NCI-H345 (cell line): ENCODE measurements at places on chromosomes 1 and 21.

DNA sequence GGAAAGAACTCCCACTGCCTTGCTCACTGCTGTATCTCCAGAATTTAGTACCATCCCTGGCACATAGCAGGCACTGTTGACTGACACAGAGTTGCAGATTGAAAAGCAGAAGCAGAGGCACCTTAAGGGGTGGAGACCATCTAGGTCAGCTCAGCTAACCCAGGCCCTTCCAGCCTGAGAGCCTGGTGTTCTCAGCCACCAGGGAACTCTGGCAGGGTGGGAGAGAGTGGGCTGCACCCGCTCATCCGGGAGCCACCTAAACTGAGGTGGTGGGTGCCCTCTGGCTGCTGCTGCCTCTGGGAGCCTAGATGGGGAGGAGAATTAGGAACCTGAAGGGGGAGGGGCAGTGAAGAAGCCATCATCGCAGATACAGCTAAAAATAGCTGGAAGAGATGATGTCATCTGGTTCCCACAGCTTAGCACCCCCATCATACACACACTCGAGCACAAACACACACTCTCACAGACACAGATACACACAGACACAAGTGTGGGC lies 1.5 kb upstream of the TSPAN1 start:
- DNase-seq: peak; percentile 45

DNA sequence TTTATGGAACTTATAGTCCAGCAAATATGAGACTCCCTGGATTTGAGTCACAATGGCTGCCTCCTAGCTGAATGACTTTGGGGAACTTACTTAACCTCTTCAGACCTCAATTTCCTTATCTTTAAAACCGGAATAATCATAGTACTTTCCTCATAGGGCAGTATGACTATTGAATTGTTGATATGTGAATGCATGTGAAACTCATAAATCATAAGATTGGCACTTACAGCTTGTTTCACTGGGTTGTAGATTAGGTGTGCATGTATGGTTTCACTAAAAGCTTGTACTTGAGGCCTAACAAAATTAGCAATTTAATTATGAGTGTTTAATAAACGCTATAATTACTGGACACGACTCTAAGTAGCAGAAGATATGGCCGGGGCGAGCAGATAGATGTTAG lies 72.5 kb downstream of the ST6GALNAC5 start:
- DNase-seq: no peak

GRCh38 chr21:34046917-34047316 lies 26.5 kb upstream of the MRPS6 start:
- no peak for DNase-seq

DNA sequence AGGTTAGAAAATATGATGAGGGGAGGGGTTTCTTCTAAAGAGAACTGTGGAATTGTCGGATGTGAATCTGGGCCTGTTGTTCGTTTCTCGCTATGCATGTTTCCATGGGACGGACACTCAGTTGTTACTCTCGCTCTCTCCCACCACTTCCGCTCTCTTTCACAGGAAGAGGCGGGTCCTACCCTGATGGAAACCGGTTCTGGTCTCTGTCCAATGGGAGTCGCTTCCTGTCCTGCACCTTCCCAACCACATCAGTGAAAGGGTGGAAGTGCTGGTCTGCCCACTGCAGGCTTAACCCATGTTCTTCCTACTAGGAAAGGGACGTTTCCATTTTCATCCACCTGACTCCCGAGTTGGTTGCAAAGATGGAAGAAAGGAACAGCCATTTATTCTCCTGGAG lies 119.4 kb downstream of the KCNJ15 start:
- DNase-seq: no peak

DNA sequence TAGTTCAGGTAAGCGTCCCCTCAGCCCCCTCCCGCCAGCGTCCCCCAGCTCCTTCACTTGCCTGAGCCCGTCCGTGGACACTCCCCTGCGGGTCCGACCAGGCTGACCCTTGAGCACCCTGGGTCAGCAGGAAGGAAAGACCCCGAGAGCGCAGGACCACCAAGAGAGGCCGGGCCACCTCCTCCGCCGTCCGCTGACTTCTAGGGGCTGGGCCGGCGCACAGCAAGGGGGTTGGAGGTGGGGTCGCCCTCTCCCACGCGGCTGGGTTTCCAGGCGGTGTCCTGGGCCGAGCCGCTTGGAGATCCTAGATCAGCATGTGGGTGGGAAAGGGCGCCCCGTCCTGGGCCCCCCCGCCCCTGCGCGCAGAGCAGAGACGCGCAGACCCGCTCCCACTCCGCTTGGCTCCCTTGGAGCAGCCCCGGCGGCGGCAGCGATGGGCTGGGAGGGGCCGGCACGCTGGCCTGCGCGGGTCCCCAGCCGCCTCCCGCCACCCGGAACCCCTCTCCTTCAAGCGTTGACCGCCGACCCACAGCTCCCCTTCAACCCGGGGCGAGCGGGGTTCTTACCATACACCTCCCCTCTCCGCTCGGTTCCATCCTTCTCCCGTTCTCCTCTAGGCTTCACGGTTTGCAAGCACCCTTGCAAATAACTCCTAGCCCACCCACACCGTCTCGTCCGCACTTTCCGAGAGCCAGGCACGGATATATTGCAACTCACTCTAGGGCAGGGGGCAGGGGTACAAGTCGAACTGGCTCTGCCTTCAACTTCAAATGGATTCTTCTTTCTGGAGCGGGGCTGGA lies 7.5 kb downstream of the KNCN start:
- no peak for DNase-seq

DNA sequence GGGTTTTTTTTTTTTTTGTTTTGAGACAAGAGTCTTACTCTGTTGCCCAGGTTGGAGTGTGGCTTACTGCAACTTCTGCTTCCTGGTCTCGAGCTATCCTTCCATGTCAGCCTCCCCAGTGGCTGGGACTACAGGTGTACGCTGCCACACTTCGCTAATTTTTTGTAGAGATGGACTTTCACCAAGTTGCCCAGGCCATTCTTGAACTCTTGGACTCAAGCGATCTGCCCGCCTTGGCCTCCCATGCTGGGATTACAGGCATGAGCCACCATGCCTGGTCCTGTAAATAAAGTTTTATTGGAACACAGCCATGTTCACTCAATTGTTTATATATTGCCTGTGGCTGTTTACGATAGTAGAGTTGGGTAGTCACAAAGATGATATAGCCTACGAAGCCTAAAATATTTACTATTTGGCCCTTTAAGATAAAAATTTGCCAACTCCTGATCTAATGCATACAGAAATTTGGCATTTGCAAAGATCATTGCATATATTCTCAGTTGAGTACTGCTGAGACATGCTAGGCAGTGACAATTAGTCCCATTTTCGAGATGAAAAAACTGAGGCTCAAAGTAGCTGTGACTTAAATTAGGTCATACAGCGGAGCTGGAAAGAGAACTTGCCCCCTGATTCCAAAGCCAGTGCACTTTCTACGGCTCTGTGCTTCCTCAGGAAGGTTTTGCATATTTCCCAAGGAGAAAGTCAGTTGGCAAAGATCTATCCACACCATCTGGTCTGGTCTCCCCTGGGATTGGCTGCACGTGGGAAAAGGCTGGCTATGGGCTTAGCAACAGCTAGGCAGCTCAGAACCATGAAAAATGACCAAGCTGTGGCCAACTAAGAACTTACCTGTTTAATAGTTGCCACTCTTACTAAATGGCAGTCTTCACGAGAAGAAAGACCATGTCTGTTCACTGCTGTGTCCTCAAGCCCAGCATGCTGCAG lies 19.4 kb downstream of the MECR start:
- DNase-seq: no peak

DNA sequence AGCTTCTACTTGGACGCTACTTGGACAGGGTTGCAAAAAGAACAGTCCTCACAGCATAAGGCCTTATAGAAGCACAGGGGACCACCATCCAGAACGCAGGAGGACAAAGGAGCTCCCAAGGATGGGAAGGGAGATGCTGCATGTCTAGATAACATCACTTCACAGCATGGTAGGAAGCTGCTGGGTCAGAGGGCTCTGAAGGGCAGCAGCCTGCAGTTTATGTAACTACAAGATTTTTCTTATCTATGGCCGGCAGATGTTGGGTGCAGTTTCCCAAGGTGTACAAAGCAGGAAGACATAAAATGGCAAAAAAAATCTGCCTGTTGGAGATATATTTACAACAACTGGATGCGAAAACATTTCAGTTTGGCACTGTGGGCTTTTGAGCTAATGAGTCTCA lies 45.3 kb upstream of the SLC5A9 start:
- DNase-seq: no peak

DNA sequence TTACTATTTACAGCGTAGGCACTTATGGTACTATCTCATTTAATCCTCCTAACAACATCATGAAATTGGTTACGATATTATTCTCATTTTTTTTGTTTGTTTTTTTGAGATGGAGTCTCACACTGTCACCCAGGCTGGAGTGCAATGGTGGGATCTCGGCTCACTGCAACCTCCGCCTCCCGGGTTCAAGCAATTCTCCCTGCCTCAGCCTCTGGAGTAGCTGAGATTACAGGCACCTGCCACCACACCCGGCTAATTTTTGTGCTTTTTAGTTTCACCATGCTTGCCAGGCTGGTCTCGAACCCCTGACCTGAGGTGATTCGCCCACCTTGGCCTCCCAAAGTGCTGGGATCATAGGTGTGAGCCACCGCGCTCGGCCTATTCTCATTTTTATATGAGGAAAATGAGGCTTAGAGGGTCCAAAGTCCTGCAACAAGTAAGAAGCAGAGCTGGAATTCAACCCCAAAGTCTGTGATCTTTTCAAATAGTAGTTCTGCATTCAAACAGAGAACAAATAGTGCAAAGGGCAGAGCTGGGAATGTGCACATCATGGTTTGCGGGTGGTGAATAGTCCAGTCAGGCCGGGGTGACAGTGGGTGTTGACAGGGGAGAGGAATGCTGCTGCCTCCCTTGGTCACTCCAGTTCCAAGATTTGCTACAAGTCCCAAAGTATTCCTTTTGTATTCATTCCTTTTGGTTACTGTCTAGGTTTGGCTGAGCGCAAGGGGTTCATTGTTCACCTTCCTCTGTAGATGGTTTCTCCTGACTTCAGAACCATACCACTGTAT lies 4.6 kb downstream of the PRUNE1 start:
- DNase-seq: no peak

DNA sequence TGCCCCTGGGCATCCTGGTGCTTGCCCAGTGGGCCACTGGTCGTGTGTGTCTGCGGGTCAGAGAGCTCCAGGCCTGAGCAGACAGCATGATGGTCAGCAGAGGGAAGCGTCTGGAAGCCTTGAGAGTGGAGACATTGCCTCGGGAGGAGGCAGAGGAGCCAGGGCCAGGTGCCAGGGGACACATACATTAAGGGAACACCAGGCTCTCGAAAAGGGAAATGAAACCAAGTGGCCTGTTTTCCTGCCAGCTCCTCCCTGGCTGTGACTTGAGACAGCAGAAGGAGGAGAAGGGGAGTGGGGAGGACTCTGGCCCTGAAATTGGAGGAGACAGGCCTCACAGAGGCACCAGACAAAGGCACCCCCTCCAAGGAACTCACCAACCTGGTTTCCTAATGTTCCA lies 62.4 kb upstream of the LRP8 start:
- no peak for DNase-seq

DNA sequence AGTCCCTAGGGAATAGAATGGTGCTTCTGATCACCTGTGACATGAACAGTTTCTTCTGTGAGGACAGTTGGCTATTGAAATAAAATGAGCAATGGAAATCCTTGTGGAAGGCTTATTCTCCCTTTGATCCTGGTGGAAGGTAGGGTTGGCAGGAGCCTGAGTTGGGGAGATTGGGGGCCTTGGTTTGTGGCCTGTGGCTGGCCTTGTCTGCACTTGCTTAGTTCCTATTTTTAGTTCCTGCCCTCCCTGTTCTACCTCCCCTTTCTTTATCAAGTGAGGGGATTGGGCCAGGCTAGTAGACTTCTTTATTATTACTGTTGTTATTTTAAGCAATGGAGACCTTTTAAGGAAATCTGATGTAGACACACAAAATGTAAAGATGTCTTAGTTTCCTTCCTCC lies 8.2 kb downstream of the DMRTB1 start:
- DNase-seq: no peak

DNA sequence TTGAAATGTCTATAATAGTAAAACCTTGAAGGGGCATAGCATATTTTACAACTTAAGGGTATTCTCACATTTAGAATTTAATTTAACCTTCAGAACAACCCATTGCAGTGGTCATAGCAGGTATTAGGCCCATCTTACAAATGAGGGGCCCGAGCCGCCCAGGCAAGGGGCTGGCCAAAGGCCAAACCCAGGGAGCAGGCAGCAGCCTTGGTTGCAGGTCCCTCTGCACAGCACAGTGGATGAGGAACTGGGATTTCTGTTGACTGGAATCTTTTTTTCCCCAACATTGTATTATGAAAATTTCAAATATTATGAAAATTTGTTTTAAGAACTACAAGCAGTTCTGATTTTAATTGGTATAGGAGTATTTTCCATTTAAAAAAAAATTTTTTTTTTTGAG lies 33.2 kb downstream of the CCSAP start:
- DNase-seq: no peak

DNA sequence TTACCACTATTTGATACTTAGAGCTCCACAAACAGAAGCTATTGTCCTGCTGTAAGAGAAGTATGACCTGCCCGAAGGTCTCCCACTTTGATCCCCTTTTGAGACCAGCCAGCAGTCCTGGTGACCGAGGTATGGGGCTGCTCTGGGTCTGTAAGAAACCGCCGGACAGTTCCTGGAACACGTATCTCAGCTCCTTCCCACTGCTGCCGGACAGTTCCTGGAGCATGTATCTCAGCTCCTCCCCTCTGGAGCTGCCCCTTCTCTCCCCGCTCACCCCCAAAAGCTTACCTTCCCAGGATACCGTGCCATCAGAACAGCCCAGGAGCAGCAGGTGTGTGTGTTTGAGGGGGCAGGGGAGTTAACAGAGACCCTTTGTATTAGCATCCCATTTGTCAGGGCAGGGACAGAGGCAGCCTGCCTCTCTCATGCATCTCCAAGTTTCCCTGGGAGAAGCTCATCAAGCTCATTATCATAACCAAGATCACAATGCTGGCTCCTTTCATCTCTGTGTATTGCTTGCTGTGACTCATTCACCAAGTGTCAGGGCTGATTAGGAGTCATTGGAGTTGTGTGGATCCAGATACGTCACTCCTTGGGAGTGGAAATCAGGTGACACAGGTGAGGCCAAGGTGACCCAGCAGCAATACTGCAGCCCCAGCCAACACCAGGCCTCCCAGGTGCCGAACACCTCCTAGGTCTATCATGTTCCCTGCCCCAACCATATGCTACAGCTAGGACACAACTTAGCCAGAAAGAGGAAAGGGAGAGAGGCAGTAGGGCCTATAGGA lies 25.3 kb downstream of the OPTC start:
- no peak for DNase-seq

GRCh38 chr1:107618539-107618938 lies 346.4 kb downstream of the VAV3 start:
- DNase-seq: no peak

GRCh38 chr1:54499360-54500106 lies 48.5 kb upstream of the ACOT11 start:
- DNase-seq: peak; percentile 38
